ENCODE measurements at places on chromosomes 4 and X.

- DNase-seq: no peak
These were observed 46.6 kb upstream of the CDX4 start for GRCh38 chrX:73400136-73400748.

- DNase-seq: no peak
These were observed 31.7 kb downstream of the RNF212 start for GRCh38 chr4:1081689-1082040.

- no peak for DNase-seq
These were observed 1480.3 kb downstream of the C4orf33 start for GRCh38 chr4:130576218-130576617.

GRCh38 chrX:131595120-131595519 is 51.2 kb downstream of the OR13H1 start:
- DNase-seq: no peak

DNA sequence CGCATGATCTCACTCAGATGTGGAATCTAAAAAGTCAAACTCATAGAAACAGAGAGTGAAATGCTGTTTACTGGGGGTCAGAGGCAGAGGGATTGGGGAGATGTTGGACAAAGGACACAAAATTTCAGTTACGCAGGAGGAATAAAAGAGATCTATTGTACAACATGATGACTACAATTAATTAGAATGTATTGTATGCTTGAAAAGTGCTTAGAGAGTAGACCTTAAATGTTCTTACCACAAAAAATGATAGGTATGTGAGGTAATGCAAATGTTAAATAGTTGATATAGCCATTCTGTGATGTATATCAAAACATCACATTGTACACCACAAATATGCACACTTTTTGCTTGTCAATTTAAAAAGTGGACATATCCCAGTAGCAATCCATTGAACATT is 36.1 kb upstream of the PHKA2 start:
- DNase-seq: no peak
